Left ventricle myocardium inferior (tissue), 1 donor: ENCODE measurements at places on chromosomes 6 and 20. TPM values are rescaled to one million over a fixed set of nuclear protein-coding genes. Genes with fewer than 3 reads are reported as not detected.

MLN gene
- total RNA-seq: not detected

- no peak within 1 kb of the TSS for H3K4me3 ChIP-seq
- no peaks in the 10 kb centered on the region for H3K36me3 ChIP-seq
- H3K4me1 ChIP-seq: no peaks in the 10 kb centered on the region
- DNase-seq: no peak
- H3K27ac ChIP-seq: no peak within 1 kb of the TSS
- H3K27me3 ChIP-seq: no peaks in the 10 kb centered on the region
These were observed at the start of gene SMLR1 for GRCh38 chr6:130827247-130828149. Gene SMLR1, plus strand, starts transcription at chr6:130827406. Its CDS starts 8 bp downstream, at chr6:130827414.

GRCh38 chr20:61994546-61994945 is 71.1 kb downstream of the TAF4 start:
- no peak overlapping the region for H3K4me3 ChIP-seq
- H3K27me3 ChIP-seq: no peaks in the 10 kb centered on the region
- H3K36me3 ChIP-seq: peaks cover 97% of the 10 kb centered on the region
- no peaks in the 10 kb centered on the region for H3K4me1 ChIP-seq
- H3K27ac ChIP-seq: no peak overlapping the region

- no peak for DNase-seq
- H3K27me3 ChIP-seq: no peaks in the 10 kb centered on the region
- no peak overlapping the region for H3K4me3 ChIP-seq
- no peaks in the 10 kb centered on the region for H3K36me3 ChIP-seq
These were observed 88.3 kb upstream of the COL21A1 start for GRCh38 chr6:56335726-56336125.

DNA sequence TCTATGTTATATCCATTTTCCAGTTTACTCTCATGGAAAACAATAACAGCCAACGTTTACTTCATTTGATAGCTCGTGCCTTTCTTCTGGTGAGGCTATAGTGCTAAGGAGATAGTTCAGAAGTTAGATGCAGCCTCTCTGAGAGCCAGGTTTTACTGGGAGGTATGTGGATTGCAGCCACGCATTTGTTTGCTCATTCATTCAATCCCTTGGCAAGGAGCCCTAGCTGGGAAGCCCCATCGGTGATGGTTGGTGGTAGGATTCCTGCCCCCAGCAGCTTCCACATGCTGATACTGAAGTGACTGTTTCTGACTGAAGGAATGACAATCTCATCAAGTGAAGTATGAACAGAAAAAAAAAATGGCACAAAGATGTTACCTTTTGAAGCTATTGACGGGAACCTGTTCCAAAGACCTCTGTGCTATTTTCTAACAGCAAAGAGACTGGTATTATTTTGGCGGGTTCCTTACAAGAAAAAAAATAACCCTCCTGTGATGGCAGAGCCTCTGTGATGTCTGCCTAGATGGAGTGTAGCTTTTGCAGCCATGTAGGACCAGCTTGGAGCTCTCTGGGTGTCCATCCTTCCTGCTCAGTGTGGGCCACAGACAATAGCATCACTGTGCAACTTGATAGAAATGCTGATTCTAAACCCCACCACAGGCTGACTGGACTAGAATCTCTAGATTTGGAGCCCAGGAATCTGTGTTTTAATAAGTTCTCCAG is 30.6 kb downstream of the SNAP25 start:
- H3K27ac ChIP-seq: no peak overlapping the region
- peaks cover 1% of the 10 kb centered on the region for H3K27me3 ChIP-seq
- H3K36me3 ChIP-seq: no peaks in the 10 kb centered on the region
- no peak overlapping the region for H3K4me3 ChIP-seq
- H3K4me1 ChIP-seq: no peaks in the 10 kb centered on the region
- no peak for DNase-seq

GRCh38 chr6:85983032-85983659 is 340.5 kb upstream of the SYNCRIP start:
- no peak for DNase-seq
- no peak overlapping the region for H3K4me3 ChIP-seq
- no peaks in the 10 kb centered on the region for H3K27me3 ChIP-seq
- no peaks in the 10 kb centered on the region for H3K4me1 ChIP-seq
- H3K36me3 ChIP-seq: no peaks in the 10 kb centered on the region
- no peak overlapping the region for H3K27ac ChIP-seq

- H3K27ac ChIP-seq: no peak overlapping the region
- H3K4me1 ChIP-seq: no peaks in the 10 kb centered on the region
- no peaks in the 10 kb centered on the region for H3K36me3 ChIP-seq
- no peak overlapping the region for H3K4me3 ChIP-seq
These were observed 700.7 kb downstream of the RNF144B start for GRCh38 chr6:19087897-19088296.

- DNase-seq: no peak
- H3K27ac ChIP-seq: no peak overlapping the region
- no peaks in the 10 kb centered on the region for H3K36me3 ChIP-seq
- H3K4me3 ChIP-seq: no peak overlapping the region
These were observed 11.3 kb downstream of the GINS1 start for GRCh38 chr20:25418776-25419175.

- peaks cover 19% of the 10 kb centered on the region for H3K4me1 ChIP-seq
- peak; percentile 36 for DNase-seq
- peaks cover 98% of the 10 kb centered on the region for H3K27me3 ChIP-seq
- H3K27ac ChIP-seq: no peak overlapping the region
- no peaks in the 10 kb centered on the region for H3K36me3 ChIP-seq
- peak overlapping the region; percentile 40 for H3K4me3 ChIP-seq
These were observed 103.0 kb downstream of the EDN3 start for GRCh38 chr20:59403261-59403961.

EYS gene
- 0.08 TPM for total RNA-seq

DNA sequence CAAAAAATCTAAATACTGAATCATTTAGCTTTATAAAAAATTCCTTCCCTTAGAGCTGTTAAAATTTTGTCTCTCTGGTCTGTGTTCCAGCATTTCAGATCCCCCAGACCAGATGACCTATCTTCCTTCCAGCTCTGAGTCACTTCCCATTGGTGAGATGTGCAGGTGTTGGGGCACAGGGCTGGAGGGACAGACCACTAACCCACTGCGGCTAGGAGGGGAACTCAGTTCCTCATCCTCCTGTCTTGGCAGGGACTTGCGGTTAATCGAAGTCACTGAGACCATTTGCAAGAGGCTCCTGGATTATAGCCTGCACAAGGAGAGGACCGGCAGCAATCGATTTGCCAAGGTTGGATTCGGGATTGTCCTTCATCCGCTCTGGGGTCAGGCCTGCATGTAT is 6.0 kb downstream of the CNPY3 start:
- H3K4me1 ChIP-seq: peaks cover 32% of the 10 kb centered on the region
- no peak for DNase-seq
- H3K36me3 ChIP-seq: peaks cover 54% of the 10 kb centered on the region
- no peak overlapping the region for H3K27ac ChIP-seq
- no peak overlapping the region for H3K4me3 ChIP-seq
